Activated T-helper 1 cell treated with anti-CD3 and anti-CD28 coated beads, Interleukin-12 subunit alpha, Interleukin-12 subunit beta, Interleukin-2, Interleukin-4 antibody, amounts not matched to agents 30 ng/mL and 10 ng/mL and 1 ng/mL, durations not matched to agents 14 hours and 24 hours and 36 hours (primary cell): ENCODE measurements at places on chromosomes 5 and 9. TPM values are rescaled to one million over a fixed set of nuclear protein-coding genes. Genes with fewer than 3 reads are reported as not detected.

DNA sequence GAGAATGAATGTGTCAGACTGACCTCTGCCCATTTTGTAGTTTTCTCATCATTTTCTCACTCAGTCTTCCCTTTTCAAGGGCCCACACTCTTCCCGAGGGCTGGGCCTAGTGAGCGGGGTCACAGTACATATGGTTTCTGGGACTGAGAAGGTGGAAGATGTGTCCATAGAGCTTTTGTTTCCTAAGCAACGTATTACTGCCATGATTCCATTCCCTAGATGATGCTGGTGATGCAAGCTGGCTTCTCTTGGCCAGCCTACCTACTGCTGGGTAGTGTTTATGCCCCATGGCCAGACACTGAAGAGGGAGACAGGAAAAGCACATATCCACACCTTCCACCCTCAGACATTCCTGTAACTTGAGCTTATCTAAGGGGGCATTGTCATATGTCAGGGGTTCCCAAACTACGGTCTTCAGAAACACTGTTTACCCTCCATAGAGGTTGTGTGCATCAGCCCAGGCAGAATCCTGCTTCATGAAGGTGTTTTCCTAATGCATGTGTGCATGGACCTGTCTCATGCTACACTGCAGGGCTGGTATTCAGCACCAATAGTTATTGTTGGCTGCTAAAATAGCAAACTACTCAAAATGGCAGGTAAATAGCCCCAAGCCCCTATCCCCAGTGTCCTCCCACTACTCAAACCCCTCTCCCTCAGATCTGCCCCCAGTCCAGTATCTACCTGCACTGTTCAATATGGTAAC lies 9.5 kb downstream of the IRF1 start:
- DNase-seq = no peak
- no peaks in the 10 kb centered on the region for H3K27me3 ChIP-seq
- H3K4me1 ChIP-seq = peaks cover 68% of the 10 kb centered on the region

The PDCD1LG2 gene
- 1.1 and 1.4 TPM in 2 replicates for total RNA-seq

DNA sequence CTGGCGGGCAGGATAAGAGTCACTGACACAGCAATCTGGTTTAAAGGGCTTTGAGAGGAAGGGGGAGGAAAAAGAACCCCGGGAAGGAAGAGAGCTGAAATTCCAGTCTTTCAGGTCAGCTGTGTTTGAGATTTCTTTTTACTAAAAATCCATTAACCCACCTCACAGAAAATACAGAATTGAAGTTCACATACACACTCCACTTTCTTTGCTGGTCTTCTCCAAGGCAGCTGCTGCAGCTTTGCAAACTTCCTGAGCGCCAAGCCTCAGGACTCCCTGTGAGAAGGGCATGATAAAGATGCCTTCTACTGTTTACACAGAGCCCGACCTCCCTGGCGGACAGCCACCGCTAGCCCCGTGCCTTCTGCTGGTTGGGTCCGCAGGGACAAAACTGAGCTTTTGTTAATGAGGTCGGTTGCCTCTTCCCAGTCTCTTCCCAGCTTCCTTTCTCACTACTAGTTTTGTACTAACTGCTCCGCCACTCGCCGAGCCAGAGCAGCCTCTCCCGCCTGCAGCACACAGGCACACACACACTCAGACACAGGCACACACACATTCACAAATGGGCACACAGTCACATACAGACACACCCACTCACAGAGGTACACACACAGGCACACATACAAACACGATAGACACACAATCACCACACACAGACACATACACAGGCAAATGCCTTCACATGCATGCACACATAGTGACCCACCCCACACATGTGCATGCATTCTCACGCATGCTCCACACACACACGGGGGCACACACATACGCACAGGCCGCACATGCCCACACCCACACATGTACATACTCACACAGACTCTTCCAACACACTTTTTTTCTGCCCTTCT lies at the start of gene FREM1:
Gene FREM1 (minus strand): TSS at position 468 of the 845 bp plus-strand sequence. CDS start 41,451 bp downstream, outside the sequence.
- H3K4me3 ChIP-seq = no peak within 1 kb of the TSS
- peaks cover 5% of the 10 kb centered on the region for H3K27me3 ChIP-seq
- no peaks in the 10 kb centered on the region for H3K36me3 ChIP-seq
- DNase-seq = no peak

DNA sequence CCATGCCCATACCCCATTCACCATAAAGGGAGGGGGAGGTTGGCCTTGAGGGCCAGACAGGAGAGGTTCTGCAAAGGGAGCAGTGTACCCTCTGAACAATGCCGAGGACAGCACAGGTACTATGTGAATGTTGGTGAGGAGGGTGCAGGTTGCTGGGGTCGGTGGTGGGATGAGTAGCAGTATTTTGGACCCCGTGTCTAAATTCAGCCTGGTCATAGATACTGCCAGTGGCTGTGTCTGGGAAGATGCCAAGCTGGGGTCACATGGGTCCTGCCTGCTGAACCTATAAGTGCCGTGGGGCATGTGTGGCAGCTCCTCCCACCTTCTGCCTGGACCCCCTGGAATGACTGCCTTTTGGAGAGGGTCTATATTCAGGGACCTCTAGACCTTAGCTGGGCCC lies 11.4 kb upstream of the SPINK4 start:
- DNase-seq = no peak
- H3K4me3 ChIP-seq = no peak overlapping the region
- no peaks in the 10 kb centered on the region for H3K27me3 ChIP-seq
- peaks cover 18% of the 10 kb centered on the region for H3K4me1 ChIP-seq
- H3K27ac ChIP-seq = no peak overlapping the region
- H3K36me3 ChIP-seq = no peaks in the 10 kb centered on the region

- DNase-seq = no peak
- H3K36me3 ChIP-seq = peaks cover 5% of the 10 kb centered on the region
- H3K4me1 ChIP-seq = peaks cover 21% of the 10 kb centered on the region
- peaks cover 2% of the 10 kb centered on the region for H3K27me3 ChIP-seq
- no peak overlapping the region for H3K4me3 ChIP-seq
- H3K27ac ChIP-seq = no peak overlapping the region
These were observed 812 bp downstream of the CETN3 start for GRCh38 chr5:90408571-90409317.

GRCh38 chr5:59760785-59761348 lies 132.7 kb downstream of the PDE4D start:
- H3K27ac ChIP-seq = no peak overlapping the region
- no peak overlapping the region for H3K4me3 ChIP-seq
- peaks cover 3% of the 10 kb centered on the region for H3K27me3 ChIP-seq
- DNase-seq = no peak
- no peaks in the 10 kb centered on the region for H3K36me3 ChIP-seq
- H3K4me1 ChIP-seq = peaks cover 5% of the 10 kb centered on the region

The UNC5A gene
- not detected in 2 replicates for total RNA-seq

DNA sequence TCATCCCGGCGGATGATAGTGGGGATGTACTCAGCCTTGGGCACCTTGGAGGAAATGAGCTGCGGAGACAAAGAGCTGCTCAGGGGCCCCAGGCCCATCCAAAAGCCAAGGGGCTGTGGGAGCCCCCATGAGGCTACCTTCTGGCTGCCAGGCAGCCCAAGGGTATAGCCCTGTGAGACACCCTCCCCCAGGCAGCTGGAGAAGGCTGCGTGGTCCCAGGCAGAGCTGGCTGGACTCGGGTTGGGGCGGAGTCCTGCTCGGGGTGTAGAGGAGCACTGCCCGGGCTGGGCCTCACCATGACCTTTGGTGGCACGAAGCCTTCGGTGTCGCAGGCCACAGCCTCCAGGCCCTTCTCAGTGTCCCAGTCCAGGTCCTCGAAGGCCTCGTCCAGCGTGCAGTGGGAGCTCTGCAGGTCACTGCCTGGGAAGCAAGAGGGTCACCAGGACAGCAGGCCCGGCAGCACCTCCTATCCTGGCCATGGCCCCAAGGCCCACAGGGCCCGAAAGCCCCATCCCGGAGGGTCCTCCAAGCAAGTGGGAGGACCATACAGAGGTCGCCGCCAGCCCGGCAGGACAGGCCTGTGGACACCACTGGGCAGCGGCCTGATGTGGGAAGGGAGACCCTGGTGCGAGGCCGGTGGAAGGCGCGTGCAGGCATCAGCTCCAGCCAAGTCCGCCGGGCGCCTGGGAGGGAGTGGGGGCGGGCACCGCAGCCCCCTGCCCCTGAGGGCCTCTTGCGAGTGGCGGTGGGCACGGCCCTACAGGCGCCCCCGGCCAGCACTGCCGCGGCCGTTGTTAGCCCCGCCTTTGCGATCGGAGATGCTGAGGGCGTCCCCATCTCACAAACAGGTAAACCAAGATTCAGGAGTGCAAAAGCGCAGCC lies 6.1 kb downstream of the NSMF start:
- peaks cover 5% of the 10 kb centered on the region for H3K36me3 ChIP-seq
- H3K27ac ChIP-seq = no peak overlapping the region
- H3K4me3 ChIP-seq = no peak overlapping the region
